Cardiac muscle cell (in vitro differentiated cells and primary cell): ENCODE measurements at places on chromosomes 11 and 22. TPM values are rescaled to one million over a fixed set of nuclear protein-coding genes. Genes with fewer than 3 reads are reported as not detected.

The POU2AF3 gene
- polyA plus RNA-seq: 0.83 and 1.2 TPM in 2 replicates

GRCh38 chr11:77424644-77425043, 49.2 kb downstream of the PAK1 start:
- DNase-seq: no peak

- peak; percentile 33 for DNase-seq
Observed at GRCh38 chr11:119192111-119192510, 6.8 kb downstream of the NHERF4 start.

- DNase-seq: no peak
Observed at GRCh38 chr11:93623920-93624319, 37.6 kb upstream of the CEP295 start.
